ENCODE measurements at places on chromosomes 2 and 18.

- DNase-seq = no peak
Measured at GRCh38 chr2:154386186-154386585, 312.3 kb upstream of the KCNJ3 start.

- DNase-seq = no peak
Measured at GRCh38 chr18:789397-789796, 22.6 kb downstream of the YES1 start.

DNA sequence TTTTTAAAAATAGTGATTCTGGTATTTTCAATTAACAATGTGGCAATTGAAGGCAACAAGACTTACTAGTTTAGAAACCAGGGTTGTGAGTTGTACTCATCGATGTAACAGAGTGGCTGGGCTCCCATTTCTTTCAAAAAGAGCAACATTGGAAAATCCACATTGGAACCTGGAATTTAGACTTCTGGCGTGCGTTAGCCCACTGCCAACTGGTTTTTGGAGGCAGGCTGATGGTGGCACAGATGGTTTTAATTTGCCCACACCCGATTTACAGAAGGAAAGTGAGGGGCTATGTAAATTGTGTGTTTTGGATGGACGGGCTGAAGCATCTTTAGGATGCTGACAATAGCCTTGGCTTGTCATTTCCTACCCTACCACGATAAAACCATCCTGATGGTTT lies 66.3 kb downstream of the TRPM8 start:
- DNase-seq = no peak

GRCh38 chr2:195343942-195344530 lies 313.0 kb upstream of the SLC39A10 start:
- peak; percentile 39 for DNase-seq

- no peak for DNase-seq
Measured at GRCh38 chr2:196503398-196503797, 136.1 kb upstream of the CCDC150 start.

GRCh38 chr2:137886083-137886831 lies 78.0 kb upstream of the HNMT start:
- DNase-seq = no peak

DNA sequence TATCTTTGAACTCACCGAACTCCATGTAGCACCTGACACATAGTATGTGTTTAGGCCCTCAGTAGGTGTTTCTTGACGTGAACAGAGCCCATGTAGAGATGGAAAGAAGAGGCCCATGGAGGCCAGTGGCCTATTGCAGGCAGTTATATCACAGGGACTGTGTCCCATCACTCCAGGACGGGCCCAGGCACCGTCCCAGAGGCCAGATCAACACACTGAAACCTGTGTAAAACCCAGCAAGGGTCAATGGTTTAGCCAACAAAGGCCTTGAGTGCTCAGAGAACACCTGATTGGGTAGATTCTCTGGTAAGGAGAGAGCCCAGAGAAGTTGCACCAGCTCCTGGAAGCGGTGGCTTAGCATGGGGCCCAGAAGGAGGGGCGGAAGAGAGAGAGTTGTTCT lies 82.8 kb downstream of the INHBB start:
- no peak for DNase-seq

GRCh38 chr2:201128033-201128432 lies 12.1 kb downstream of the CFLAR start:
- DNase-seq = no peak

- no peak for DNase-seq
Measured at GRCh38 chr2:235162082-235162836, 210.4 kb downstream of the SH3BP4 start.

GRCh38 chr2:124692707-124693106 lies 667.6 kb downstream of the CNTNAP5 start:
- no peak for DNase-seq

- no peak for DNase-seq
Measured at GRCh38 chr2:2787301-2787907, 456.3 kb upstream of the MYT1L start.

DNA sequence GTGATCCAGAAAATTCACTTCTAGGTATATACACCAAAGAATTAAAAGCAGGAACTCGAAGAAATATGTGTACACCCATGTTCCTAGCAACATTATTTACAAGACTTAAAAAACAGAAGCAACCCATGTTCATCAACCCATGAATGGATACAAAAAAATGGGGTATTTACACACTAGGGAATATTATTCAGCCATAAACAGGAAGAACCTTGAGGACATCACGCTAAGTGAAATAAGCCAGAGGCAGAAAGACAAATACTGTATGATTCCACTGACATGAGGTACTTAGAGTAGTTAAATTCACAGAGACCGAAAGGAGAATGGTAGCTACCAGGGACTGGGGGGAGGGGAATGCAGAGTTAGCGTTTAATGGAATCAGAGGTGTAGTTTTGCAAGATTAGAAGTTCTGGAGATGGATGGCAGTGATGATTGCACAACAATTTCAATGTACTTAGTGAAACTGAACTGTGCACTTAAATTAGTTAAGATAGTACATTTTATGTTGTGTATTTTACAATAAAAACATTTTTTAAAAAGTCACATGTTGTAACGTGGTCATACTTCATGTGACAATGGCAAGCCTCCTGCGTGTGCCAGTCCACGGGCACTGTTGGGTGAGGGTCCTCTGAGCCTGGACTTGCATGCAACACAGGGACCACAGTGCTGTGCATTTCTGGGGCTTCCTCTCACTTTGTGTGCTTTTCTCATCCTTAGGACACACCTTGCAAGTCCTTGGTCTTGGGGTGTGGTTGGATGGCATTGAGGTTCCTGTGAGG lies 206.1 kb upstream of the HDAC4 start:
- DNase-seq = no peak

DNA sequence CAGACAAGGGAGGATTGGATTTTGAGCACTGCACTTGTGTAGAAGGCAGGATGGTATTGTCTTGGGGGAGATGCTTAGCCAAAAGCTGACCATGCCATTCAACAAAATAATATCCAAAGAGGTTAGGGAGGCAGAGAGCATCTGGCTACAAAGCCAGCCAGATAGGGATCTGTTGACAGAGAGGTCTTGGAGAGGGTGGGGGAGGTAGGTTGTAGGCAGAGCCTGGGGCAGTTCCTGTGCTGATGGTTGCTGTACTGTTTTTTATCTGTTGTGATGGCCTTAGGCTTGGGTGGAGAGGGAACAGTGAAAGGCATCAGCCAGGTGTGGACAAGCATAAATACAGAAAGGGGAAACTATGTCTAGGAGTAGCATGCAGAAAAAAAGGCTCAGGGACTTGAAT lies 100.9 kb downstream of the AQP4 start:
- no peak for DNase-seq

GRCh38 chr2:127324635-127325034 lies 30.7 kb upstream of the ERCC3 start:
- DNase-seq = peak; percentile 27

- DNase-seq = no peak
Measured at GRCh38 chr2:207474863-207475485, 54.8 kb upstream of the CREB1 start.

DNA sequence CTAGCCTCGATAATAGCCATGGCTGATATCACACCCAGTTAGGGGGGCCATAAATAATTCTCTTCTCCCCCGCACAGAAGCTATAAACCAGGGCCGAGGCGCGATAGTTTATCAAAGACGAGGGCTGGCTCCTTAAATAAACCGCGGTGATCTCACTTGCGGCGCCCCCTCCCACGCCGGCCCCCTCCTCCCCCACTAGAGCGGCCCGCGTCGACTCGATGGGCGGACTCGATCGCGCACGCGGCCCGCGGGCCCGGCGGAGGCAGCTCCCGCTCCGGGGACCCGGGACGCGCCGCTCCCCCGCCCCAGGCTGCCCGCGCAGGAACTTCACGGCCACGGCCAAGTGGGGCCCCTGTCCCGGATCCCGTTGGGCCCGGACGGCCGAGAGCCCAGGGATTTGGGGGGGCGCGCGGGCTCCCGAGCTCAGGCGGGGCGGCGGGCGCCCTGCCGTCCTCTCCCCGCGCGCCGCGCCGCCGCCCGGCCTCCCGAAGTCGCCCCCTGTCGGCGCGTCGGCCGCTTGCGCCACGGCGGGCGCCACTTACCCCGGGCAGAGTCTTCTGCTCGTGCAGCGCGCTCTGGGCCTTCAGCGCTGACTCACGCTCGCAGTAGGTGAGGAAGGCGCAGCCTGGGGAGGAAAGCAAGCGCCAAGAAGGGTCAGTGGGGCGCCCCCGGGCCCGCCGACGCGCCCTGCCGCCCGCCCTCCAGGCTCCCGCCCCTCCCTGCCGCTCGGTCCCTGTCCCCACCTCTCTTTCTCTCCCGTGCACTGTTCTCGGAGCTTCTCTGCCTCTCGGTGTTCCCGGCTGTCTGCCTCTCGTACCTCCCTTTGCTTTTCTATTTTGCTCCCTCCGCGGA lies 80.4 kb downstream of the CELF4 start:
- DNase-seq = no peak
